ENCODE measurements at places on chromosomes 7 and 10.

DNA sequence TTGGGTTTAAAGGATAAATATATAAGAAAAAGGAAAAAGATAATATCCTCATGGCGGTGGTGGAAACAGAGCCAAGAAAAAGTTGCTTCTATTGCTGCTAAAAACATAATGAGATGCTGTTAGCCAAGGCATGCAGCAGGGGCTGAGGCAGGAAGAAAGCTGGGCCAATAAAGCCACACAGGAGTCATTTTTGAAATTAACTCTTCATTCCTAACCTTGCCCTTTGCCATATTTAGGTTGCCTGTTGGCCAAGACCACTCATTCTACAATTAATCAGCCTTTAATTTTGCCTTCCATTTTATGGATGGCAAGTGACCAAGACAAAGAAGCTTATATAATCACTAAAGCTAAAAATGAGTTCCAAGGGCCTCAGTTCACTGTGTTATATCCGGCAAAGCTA is 58.2 kb downstream of the ARMH3 start:
- no peak for DNase-seq

GRCh38 chr7:54898659-54899340 is 120.0 kb upstream of the EGFR start:
- no peak for DNase-seq

GRCh38 chr7:128037880-128038619 is 6.8 kb upstream of the LRRC4 start:
- DNase-seq, result no peak

DNA sequence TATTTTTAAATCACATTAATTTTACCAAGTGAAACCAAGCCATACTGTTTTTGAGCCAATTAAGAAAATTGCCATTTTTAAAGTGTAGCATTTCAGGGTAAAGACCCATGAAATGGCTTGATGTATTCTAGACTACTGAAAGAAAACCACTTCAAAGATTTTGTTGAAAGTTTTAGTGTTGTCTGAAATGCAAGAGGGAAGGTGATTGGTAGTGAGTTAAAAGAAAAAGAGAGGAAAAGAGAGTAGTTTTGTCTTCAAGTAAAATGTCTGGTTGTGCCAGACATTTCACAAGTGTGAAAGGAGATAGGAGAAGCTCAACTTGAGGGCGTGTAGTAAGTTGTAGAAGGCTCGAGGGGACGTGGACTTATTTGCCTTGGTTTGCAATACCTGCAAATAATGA is 41.6 kb downstream of the CALML5 start:
- DNase-seq, result no peak

- no peak for DNase-seq
These were observed 44.5 kb downstream of the THSD7A start for GRCh38 chr7:11787534-11787933.

DNA sequence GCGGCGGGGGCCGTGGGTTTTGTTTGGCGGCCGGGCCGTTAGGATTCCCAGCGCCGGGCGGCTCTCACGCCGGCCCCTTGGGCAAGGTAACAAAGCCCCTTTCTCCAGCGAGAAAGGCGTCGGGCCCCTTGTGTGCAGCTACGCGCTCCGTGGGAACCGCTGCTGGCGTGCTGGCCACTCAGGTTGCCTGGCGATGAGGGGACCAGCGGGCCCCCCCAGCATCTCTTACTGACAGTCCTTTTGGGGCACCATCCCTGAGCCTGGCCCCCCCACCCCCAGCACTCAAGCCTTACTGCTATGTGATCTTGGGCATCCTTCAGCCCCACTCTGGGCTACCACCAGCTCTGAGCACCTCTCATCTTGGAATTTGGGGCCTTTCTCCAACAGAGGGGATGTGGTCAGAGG is 1.8 kb downstream of the LFNG start:
- peak; percentile 27 for DNase-seq

GRCh38 chr7:20279979-20280378 is 50.7 kb upstream of the ITGB8 start:
- DNase-seq, result no peak

GRCh38 chr7:43058271-43059066 is 54.0 kb upstream of the HECW1 start:
- no peak for DNase-seq

DNA sequence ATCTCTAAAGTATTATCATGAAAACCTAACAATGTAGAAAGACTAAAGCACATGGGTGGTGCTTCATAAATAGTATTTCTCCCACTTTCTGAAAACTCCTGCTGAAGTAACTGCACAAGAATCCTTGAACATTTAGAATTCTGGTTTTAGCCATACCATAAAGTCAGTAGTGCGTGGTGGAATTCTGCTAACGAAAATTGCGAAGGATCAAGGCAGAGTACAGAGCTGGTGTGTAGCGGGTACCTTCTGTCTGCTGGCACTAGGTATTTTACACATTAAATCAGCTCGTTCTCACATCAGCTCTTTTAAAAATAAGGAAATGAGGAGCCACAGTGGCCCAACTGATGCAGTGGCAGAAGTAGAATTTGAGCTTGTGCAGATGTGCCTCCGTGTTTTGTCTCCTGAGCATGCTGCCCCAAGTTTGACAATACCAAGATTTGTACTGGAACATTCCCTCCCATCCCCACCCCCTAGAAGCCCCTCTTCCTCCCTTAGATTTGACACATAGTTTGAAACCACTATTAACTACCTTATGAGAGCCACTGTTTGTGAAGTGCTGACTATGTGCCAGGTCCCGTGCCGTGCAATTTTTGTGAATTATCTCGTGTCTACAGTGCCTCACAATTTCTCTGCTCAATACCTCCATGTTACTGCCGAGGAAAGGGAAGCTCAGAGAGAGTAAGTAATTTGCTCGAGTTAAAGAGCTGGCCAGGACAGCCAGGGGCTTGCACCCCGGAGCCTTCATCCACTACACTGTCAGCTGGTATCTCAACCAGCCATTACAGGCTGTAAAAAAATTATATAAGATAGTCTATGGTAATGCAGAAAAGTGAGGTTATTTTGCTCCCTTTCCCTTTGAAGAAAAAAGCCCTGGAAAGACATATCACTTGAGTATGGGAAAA is 66.9 kb downstream of the EGFR start:
- no peak for DNase-seq

GRCh38 chr7:156470399-156471320 is 169.9 kb upstream of the RNF32 start:
- no peak for DNase-seq

DNA sequence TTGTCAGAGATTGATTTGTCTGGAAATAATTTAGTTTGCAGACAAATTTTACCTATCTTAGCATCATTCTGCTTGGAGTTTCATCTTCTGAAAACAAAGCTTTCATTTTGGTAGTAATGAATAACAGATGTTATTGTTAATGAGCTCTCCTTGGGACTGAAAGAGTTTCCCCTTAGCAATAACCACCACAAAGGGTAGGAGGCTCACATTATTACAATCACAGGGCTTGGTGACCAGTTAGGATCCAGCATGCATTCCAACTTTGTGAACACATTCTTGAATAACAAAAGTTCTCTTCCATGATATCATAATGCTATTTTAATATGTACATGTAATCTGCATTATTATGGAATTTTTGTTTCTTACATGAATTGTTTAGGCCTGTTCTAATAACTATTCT is 148.8 kb upstream of the VWC2 start:
- no peak for DNase-seq

DNA sequence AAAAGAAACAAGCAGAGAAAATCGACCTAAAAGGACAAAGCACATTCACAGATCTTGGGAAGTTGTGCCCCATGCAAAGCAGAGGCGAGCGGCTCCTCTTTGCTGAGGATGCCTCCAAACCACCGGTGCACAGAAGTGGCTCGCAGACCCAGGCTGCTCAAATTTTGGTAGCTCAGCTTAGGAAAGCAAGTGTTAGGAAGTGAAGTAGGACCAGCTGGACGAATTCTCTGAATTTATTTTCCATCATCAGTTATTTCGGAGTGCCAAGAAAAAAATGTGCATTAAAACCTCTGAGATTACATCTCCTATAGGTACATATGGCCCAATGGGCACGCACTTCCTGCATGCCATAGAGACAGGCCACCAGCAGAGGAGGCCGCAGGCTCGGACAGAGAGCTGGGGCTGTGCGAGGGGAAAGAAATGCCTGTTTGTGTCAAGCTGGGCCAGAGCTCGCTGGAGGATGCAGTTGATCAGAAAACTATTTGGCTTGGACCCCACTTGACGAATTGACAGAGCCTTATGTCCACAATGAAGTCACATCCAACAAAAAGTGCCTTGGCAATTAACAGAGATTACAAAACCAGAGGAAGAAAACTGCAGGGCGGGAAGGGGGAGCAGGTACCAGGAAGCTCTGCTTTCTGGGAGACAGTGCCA is 122.3 kb upstream of the LYZL2 start:
- DNase-seq, result no peak

GRCh38 chr7:151432658-151433521 is 7.1 kb downstream of the CRYGN start:
- no peak for DNase-seq

DNA sequence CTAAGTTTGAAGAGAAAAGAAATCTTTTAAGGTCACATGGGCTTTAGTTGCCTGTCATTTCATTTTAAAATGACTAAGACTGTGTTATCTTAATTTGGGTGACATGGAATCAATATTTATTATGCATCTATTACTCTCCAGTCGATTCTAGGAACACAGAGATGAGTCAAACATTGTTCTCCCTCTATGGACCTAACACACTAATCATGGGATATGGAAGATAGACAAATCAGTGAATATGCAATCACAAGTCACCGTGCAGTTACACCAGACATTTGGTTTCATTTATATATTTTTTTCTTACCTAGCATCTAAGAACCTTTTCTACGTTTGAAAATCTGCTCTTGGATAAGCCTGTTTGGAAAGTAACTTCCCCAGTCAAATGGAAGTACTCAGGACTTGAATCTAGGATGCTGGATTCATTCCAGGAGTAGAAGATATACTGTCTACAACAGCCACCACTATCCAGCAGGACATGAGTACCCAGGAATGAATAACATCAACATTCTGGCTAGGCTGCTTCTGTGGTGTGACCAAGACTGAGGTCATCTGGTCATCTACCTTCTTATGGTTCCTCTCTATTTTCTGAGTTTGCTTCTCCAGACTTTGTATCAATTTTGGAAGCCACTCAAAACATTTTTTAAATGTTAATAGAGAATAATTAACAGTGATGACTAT is 902.9 kb upstream of the LRRN3 start:
- no peak for DNase-seq

DNA sequence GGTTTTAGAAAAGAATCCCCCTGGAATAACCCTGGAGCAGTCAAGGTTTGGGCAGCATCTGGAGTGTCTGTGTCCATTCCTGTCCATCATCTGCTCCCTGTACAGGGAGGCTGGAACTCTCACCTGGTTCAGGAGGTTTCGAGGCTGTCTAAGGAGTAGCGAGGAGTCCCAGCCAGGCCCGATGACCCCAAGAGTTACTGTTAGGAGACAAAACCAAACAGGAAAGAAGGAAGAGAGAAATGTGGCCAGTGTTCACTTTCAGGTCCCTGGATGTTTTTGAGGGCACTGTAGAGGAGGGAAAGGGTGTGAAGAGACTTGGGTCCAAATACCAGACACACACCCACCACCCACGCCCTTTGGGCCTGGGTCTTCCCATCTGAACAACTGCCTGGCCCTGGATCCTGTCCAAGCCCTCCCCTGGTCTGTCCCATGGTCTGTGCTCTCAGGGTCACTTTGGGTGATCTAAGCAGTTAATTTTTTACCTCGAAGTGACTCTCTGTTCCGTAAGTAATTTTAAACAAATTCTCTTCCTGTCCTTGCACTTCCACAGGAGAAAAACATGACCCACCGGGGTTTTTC is 117.1 kb downstream of the ZMIZ1 start:
- no peak for DNase-seq

GRCh38 chr7:80287400-80288174 is 153.0 kb downstream of the GNAI1 start:
- DNase-seq, result no peak

- no peak for DNase-seq
These were observed 602.3 kb upstream of the MGMT start for GRCh38 chr10:128864554-128865295.

- no peak for DNase-seq
These were observed 159.3 kb downstream of the BMPER start for GRCh38 chr7:34064519-34065158.

DNA sequence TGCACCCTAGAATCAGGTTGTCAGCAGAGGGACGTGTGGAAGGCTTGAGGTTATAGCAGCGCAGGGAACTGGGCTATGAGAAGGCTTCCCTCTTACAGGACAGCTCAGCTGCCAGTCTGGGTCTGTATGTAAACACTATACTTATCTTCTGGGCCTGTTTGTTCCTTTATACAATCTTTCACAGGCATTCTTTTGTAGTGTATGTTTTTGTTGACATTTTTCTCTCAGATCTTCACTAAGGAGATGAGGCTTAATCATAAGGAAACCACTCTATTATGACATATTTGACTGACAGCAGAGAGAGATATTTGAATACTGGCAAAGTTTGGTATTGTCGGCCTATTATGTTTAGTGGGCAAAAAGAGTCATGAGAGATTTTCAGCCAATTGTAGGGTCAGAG is 929 bp downstream of the GBF1 start:
- peak; percentile 32 for DNase-seq

- no peak for DNase-seq
These were observed 25.1 kb downstream of the FAM13C start for GRCh38 chr10:59337201-59337652.

DNA sequence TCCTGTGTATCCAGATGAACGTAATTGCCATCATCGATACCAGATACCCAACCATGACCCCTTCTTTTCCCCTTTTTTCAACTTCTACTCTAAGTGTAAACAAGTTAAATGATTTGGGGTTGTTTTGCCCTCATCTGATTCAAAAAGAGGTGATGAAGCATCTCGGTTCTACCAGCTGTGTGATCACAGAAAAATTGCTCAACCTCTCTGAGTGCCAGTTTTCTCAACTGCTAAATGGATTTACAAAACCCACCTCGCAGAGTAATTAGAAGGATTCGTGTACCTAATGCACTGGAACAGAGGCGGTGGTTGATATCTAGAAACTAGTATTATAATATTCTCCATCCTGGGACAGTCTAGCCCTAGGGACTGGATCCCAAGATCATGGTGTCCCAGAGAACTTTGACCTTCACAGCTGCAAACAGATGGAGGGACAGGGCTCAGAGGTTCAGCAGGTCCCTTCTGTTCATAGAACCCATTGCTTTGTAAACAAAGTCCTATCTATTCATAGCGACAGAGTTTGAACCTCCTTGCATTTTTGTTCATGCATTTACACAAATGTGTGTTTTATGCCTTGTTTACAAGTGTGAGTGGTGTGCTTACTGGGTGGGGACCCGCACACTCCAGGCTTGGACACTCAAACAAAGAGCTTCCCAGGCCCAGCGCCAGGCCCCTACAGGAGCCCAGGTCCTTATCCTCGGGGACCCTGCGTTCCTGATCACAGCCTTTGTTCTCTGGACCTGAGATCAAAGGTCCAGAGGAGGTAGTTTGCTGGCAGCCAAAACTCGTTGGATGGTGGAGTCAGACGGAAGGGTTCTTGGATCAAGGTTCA is 46.4 kb downstream of the CALML3 start:
- DNase-seq, result no peak

GRCh38 chr10:35639728-35640401 is 2.2 kb downstream of the FZD8 start:
- DNase-seq, result no peak
